ENCODE measurements at places on chromosomes 5 and 9.

- DNase-seq = no peak
Measured at GRCh38 chr5:1548702-1549474, 25.1 kb upstream of the LPCAT1 start.

DNA sequence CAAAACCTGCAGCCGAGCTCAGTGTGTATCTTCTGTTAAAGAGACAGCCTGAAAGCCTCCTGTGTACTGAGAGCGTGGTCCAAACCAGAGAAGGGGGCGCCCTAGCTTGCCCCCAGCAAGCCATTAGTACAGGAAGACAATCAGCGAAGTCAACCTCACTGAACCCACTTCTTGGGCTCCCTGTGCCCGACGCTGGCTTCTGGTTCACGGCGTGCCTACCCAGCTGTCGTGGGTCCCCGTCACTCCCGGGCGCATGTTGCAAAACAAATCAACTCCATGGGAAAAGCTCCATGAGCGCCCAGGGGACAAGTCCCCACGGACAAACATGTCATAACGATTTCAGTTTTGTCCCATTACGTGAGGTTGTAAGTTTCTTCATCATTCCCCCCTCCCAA is 326.9 kb downstream of the SH3GL2 start:
- no peak for DNase-seq

- no peak for DNase-seq
Measured at GRCh38 chr5:6496207-6496584, 47.5 kb downstream of the UBE2QL1 start.

DNA sequence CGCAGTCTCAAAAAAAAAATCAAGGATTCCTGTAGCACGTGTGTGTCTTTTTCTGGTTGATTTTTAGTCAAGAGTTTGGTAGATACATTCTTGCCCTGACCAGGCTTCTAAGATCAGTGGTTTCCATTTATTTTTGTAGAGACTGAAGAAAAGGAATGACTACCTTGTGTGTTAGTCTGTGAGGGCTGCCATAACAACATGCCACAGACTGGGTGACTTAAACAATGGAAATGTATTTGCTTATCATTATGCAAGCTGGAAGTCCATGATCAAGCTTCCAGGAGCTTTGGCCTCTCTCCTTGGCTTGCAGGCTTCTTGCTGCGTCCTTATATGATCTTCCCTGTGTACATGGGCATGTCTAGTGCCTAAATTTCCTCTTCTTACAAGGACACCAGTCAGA is 127.0 kb downstream of the CCDC192 start:
- DNase-seq = no peak

DNA sequence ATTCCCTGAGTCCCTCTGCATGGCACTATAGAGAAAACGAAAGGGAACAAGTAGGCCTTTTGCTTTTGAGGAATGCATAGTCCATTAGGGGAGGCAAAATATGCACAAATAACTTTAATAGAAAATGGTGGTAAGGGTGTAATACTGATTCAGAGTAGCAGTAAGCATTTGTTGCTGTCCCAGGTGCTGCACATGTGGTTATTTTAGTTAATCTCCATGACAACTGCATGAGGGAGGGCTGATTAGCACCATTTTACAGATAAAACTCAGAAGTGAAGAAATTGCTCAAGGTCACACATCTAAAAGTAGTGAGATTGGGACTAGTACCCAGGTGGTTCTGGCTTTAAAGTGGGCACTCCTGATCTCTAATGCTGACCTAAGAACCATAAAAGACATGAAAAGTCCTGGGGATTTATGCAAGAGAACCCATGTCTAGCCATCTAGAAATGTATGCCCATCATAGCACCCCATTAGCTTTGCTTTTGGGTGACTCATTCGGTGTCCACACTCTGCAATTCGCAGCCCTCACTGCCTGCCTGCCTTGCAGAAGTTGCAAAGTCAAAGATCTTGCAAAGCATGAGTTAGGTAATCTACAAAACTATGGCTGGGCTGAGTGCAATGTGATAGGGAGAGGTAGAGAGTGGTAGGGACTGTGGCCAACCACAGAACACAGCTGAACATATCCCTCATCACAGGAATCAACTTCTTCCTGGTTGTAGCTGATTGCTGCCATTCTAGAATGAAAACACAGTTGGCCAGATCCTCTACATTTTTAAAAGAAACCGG is 195.2 kb downstream of the PTTG1 start:
- DNase-seq = no peak

- no peak for DNase-seq
Measured at GRCh38 chr5:173592050-173592669, 24.3 kb downstream of the BOD1 start.

DNA sequence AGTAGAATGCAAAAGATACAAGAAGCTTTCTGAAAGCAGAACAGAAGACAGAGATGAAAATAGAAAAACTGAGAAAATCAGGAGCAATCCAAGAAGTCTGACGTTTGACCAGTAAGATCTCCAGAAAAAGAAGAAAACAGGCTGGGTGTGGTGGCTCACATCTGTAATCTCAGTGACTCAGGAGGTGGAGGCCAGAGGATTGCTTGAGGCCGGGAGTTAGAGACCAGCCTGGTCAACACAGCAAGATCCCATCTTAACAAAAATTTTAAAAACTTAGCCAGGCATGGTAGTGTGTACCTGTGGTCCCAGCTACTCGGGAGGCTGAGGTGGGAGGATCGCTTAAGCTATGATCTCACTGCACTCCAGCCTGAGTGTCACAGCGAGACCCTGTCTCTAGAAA is 15.9 kb downstream of the RETREG1 start:
- peak; percentile 57 for DNase-seq

DNA sequence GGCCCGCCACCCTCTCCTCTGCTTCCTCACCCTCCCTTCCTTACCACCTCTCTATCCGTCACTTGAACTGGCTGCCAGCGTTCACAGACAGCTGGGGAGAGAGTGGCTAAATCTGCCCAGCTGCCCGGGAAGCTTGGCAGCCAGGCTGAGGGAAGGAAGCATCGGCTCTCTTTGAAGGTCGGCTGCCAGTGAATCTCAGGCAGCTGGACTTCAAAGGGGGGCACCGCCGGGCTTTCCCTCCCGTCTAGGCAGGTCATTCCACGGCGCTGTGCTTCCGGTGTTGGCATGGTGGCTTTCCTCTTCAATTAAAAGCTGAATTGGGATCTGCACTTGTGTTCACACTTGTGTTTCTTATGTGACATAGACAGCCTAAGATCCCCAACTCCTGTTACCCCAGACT is 174.0 kb downstream of the GDNF start:
- no peak for DNase-seq

DNA sequence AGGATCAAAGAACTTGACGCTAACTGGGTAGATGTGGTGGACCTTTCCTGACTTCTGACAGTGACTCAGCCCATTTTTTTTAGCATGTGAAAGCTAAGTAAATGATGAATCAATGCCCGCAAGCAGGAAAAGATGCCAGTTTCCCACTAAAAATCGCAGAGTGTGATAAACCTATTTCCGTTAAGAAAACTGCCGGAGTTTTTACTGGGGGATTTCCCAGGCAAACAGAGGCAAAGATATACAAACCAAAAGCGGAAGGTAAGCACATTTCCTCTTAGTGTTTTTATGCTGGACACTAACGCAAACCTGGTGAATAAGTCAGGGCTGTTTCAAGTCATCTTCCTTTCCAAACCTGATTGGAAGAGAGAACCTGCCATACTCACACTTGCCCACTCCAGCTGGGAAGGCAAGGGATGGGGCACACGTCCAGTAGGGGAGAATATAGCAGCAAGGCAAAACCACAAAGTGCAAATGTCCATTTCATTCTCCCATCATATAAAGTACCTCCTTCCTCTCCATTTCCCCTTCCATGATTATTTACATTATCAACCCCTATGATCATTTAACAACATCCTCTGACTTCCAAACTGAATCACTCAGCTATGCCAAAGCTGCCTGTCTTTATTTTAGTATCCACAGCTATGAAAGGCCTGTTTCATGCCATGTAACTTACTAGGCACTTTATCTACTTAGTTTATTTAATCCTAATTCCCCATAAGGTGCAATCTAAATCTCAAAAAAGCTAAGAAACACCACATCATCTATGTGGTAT is 349.7 kb upstream of the RFX3 start:
- DNase-seq = peak; percentile 65

GRCh38 chr9:131140112-131140511 is 14.7 kb downstream of the NUP214 start:
- no peak for DNase-seq

DNA sequence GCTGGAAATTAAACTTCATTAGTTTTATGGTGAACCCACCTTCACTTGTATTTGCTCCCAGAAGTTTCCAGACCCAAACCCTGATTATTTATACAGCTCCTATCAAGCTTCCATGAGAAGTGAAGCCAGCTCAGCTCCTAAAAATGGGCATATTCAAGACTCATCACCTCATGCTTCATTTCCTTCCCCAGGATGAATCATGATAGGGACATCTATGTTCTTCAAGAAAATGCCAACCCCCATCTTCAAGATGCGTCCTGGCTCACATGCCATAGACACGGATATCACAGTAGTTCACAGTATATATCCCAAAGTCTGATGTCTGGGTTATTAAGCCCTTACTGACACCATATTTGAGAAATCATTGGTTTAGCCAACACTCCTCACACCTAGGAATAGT is 217.6 kb downstream of the NPR3 start:
- no peak for DNase-seq

DNA sequence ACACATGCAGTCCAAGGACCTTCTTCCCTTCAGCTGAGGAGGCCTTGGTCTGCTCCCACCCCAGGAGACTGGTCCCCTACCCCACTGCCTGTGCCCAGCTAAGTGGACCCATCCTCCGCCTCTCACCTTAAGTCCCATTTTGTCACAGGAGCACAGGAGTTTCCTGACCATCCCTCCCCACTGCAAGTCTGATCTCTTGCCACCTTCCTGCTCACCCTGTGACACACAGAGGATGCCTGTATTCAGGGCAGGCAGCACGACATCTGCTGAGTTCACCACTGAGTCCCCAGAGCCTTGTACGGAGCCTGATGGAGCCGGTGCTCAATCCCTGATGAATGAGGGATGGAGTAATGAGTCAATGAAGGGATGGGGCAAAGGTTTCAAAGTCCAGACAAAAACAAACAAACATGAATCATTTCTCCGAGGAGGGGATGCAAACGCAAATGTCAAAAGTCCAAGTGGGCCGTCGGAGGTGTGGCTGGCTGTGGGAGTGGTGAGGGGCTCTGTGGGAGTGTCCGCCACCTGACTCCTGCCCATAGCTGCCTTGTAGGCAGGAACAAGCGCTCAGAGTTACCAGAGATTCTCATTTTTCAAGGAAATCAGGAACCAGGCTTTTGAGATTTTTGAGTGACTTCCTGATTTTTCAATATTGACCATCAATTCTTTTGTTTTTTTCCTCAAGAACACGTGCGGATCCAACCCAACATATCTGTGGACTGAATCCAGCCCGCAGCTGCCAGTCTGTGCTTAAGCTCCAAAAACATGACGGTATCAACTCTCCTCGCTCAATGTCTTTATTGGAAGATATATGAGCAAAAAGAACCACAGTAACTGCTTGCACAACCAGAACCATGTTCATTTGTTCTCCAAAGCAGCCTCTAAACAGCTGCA is 4.4 kb downstream of the RAPGEF1 start:
- DNase-seq = peak; percentile 85

- no peak for DNase-seq
Measured at GRCh38 chr5:165723931-165724330, 2218.5 kb downstream of the MAT2B start.

GRCh38 chr5:113663879-113664541 is 150.5 kb downstream of the YTHDC2 start:
- DNase-seq = peak; percentile 36

- no peak for DNase-seq
Measured at GRCh38 chr5:172085738-172086137, 79.3 kb upstream of the FBXW11 start.

GRCh38 chr5:174493530-174493929 is 230.9 kb upstream of the MSX2 start:
- no peak for DNase-seq

- DNase-seq = no peak
Measured at GRCh38 chr9:106758911-106759310, 104.1 kb upstream of the ZNF462 start.

DNA sequence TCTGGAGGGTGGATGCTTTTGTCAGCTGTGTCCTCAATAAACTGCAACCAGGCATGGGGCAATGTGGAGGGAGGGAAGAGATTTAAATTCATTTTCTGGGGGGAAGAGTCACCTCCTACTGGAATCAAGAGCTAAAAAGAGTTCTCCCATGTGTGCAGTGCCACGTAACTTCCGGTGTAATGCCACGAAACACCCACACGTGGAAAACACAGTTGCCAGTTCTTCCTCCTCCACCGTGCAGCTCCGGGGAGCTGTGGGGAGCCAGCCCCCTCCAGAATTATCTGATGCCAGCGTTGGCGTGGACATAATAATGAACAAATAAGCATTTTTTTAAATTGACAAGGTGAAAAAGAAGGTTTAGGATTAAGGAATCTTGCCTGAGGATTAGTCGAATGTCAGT is 32.1 kb upstream of the MED10 start:
- no peak for DNase-seq

DNA sequence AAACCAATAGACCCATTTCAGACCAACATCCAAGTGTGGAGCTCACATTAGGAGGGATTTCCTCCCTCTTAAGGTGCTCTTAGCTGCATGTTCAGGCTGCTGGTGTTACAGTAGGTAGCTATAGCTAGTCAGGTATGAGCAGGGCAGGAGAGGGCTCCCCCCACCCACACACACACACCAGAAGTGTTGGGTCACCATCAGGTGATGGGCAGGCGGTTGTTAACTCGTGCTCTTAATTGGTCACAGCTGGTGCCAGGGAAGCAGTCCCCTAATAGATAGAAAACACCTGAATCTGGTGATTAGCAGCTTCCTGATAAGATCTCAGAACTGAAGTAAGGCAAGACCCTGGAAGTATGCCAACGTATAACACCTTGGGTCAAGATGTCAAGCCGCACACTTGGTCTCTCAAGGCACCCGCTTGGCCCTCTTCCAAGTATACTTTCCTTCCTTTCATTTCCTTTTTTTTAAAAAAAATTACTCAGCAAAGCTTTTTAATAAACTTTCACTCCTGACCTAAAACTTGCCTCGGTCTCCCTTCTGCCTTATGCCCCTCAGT is 532.4 kb downstream of the DNAH5 start:
- no peak for DNase-seq

- peak; percentile 76 for DNase-seq
Measured at GRCh38 chr9:69888856-69889585, 68.4 kb downstream of the CFAP95 start.

Measured in inflammatory macrophage treated with lipopolysaccharide for 4 hours (primary cell).